Transverse colon (tissue), 4 donors: ENCODE measurements at places on chromosomes 1 and 21. TPM values are rescaled to one million over a fixed set of nuclear protein-coding genes. Genes with fewer than 3 reads are reported as not detected.

The DEPDC1 gene
- total RNA-seq = 2.7 TPM

The NPL gene
- total RNA-seq = 9.6 TPM

The PTPRU gene
- total RNA-seq = 8.4 TPM

The SLC26A9 gene
- not detected for total RNA-seq

The HOOK1 gene
- 7.8 TPM for total RNA-seq

The SLC44A3 gene
- 58.7 TPM for total RNA-seq

The OBSCN gene
- total RNA-seq = 19.1 TPM

The TTLL10 gene
- total RNA-seq = not detected

The PEAR1 gene
- total RNA-seq = 3.0 TPM

The MTARC2 gene
- total RNA-seq = 199 TPM

The SPATA46 gene
- not detected for total RNA-seq

The TNFAIP8L2 gene
- 5.2 TPM for total RNA-seq

The GJA8 gene
- not detected for total RNA-seq

The CD160 gene
- not detected for total RNA-seq

The MANEAL gene
- total RNA-seq = 9.6 TPM

The ITPKB gene
- total RNA-seq = 17.1 TPM

The CSF3R gene
- total RNA-seq = 3.8 TPM

The RAB29 gene
- 1.1 TPM for total RNA-seq

The EPHA10 gene
- 75.8 TPM for total RNA-seq

The NPR1 gene
- 25.1 TPM for total RNA-seq

The SELL gene
- not detected for total RNA-seq

The RUNX3 gene
- 3.4 TPM for total RNA-seq
